ENCODE measurements at places on chromosomes 5 and 9.

GRCh38 chr5:121945261-121945660 is 16.5 kb upstream of the SRFBP1 start:
- no peak for DNase-seq

DNA sequence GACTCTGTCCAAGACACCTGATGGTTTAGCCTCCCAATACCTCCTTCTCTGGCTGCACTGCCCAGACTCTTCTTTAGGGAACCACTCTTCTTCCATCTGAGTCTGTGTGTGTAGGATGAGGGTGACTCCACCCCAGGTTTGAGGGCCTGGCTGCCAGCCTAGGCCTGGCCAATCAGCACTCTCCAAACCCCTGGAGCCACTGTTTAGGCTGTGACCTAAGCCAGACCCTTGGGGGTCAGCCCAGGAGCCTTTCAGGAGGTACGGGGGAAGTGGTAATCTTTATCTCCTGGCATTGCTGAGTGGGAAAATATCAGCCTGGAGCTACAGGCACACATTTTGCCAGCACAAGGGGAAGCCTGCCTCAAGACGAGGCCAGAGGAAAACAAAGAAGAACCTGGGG is 6.2 kb upstream of the ERGIC1 start:
- DNase-seq: no peak

GRCh38 chr9:87606841-87607521 is 109.3 kb downstream of the DAPK1 start:
- peak; percentile 16 for DNase-seq

GRCh38 chr5:540906-541538 is 16.8 kb upstream of the SLC9A3 start:
- no peak for DNase-seq

- no peak for DNase-seq
These were observed 58.3 kb upstream of the ACO1 start for GRCh38 chr9:32326146-32326545.

GRCh38 chr5:158382473-158382872 is 523.5 kb upstream of the CLINT1 start:
- DNase-seq: peak; percentile 91

DNA sequence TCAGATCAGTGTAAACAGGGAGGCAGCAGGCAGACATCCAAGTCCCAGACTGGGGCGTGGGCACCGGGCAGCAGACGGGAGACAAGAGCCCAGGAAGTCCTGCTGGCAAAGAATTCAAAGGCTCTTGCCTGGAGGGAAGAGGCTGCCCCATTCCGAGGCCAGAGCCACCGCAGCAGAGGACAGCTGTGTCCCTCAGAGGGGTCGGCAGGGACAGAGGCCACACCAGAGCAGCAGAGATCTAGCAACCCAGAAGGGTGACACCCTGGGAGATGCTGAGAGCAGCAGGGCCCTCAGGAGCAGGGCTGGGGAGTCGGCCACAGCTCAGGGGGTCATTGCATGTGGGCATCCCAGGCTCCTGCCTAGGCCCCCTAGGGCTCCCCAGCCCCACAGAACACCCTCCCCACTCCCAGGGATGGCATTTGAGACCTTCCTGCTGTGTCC is 29.1 kb downstream of the ADAMTS2 start:
- no peak for DNase-seq

DNA sequence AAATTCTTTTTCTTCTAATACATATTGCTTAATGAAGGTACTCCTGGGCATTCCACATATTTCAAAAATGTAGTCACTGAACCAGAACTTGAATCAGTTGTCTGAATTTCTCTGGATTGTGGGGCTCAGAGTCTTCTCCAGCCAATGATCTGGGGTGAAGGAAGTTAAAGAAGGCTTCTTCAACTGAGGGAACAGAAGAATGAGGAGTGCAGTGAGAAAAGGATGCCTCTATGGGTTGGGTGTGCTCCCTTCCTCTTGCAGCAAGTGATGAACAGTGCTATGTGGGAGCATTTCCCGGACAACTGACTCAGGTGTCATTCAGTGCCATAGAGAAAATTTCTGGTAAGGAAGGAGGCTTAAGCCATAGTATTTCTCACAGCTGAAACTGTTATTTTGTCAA is 7.9 kb downstream of the LNPEP start:
- peak; percentile 17 for DNase-seq

- DNase-seq: no peak
These were observed 2.7 kb upstream of the IRX4 start for GRCh38 chr5:1885404-1885755.

DNA sequence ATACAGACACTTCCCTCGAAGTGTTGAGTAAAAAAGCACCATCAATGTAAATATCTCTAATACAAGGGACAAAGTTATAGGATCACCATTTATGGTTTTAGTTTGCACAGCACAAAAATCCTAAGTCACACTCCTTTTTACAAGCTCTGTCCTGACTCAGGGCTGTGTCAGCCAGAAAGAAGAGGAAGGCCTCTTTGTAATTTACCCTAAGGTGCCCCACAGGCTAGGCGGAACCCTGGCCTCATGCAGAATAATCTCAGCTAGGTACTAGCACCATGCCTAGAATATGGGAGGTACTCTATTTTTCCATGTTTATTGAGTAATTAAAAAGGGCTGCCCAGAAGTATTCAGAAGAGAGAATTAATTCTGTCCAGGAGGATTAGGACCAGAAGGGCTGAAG is 36.9 kb downstream of the HAVCR1 start:
- no peak for DNase-seq

DNA sequence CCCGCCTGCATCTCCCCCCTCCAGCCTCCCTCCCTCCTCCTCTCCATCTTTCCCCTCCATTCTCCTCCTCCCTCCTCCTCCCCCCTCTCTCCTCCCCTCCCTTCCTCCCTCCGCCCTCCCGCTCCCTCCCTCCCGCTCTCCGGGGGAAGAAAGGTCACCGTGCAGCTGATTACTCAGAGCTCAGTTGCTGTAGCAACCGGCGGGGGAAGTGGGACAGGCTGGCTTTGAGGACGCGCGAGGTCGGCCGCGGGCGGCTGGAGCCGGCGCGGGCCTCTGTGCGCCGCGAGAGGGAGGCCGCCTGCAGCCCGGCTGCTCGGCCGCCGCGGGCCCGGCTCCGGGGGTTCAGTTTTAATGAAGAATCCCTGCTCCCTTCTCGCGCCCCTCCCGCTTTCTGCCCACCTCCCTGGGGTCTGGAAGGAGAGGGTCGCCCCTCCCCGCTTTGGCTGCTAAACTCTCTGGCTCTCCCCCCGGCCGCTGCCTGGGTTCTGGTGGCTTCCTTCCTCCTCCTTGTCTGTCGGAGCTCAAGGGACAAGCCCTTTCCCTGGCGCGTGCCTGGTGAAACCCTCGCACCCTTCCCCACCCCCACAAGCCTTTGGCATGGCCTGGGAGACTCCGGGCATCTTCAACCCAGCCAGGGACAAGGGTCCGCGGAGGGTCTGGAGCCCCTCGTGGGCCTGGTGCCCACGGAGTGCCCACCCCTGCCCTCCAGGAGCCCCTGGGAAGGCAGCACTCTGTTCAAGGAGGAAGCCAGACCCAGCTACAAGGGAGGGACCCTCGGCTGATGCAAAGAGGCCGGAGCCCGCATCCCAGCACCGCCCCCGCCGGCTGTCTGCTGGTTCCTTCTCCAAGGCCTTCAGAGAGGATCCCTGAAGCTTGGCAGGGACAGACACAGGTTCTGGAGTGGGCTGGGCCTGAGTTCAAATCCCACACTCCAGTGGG is 160.3 kb downstream of the C9orf50 start:
- DNase-seq: peak; percentile 98

- DNase-seq: no peak
These were observed 354.1 kb upstream of the RFX3 start for GRCh38 chr9:3879726-3880505.

DNA sequence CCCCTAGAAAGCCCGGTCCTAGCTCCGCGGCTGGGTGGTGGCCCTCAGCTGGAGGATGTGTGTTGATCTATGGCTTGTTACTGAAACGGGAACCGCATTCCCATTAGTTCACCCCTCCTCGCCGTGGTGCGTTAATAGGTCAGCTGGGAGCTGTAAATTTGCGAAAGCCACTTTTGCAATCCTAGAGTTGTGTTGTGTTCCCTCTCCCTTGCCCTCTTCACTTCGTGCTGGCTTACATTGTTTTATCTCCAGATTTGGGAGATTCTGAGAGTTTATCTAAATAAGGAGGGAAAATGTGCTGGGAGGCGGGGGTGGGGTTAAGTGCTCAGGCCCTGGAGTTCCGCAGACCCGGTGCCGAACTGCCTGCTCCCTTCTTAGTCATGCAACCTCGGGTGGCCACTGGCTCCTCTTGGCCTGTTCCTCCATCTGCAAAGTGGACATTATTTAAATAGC is 62.8 kb downstream of the HMCN2 start:
- DNase-seq: peak; percentile 50

GRCh38 chr5:142387024-142387682 is 62.3 kb upstream of the SPRY4 start:
- DNase-seq: no peak

DNA sequence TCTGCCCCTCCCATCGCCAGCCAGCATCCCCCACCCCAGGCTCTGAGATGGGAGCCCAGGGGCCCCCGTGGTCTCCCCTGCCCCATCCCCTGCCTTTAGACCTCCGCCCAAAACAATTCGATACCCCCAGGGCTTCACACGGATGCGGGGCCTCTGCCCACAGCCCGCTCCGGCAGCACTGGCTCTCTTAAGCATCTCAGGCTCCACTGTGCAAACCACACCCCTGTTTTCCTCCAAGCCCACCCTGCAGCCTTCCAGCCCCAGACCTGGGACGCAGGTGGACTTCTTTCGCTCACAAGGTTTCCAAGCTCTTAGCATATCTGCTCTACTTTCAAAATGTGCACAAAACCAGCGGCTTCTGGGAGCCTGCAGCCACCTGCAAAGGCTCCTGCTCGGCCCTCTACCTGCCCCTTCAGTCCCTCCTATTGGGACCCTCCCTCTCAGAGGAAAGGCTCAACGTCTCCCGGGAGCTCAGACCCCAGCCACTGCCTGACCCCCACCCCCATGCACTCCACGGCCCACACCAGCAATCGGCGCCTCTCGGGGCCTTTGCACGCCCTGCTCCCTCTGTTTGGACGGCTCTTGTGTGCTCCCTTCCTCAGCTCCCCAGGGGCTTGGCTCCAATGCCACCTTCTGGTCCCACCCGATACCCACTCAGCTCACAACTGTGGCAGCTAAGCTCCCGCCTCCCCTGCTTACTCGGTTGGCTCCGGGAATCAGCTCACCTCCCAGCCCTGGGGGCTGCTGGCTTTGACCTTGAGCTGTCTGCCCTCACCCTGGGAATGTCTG is 918 bp upstream of the SLC9A3 start:
- DNase-seq: no peak

- peak; percentile 72 for DNase-seq
These were observed 7.3 kb downstream of the COL5A1 start for GRCh38 chr9:134648701-134649530.

GRCh38 chr5:120567921-120568320 is 103.8 kb downstream of the PRR16 start:
- DNase-seq: no peak

- DNase-seq: no peak
These were observed 57.2 kb downstream of the MAPKAP1 start for GRCh38 chr9:125649826-125650225.
